ENCODE measurements at places on chromosomes 6 and 20.

DNA sequence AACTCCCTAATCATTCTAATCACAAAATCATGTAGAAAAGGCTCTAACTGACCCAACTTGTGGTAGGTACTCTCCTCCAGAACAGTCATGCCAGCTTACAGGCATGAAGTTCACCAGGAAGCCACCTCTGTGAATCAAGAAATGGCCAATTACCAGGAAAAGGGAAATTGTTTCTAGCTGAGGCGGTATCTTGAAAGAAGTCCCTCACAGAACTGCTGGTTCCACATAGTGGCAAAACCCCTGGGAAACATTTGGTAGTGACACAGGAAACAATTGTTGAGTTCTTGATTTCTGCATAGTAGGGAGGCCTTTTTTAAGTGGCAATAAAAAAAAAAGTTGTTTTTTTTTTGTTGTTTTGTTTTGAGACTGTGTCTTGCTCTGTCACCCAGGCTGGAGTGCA lies 3.4 kb upstream of the ZHX3 start:
- DNase-seq: no peak

DNA sequence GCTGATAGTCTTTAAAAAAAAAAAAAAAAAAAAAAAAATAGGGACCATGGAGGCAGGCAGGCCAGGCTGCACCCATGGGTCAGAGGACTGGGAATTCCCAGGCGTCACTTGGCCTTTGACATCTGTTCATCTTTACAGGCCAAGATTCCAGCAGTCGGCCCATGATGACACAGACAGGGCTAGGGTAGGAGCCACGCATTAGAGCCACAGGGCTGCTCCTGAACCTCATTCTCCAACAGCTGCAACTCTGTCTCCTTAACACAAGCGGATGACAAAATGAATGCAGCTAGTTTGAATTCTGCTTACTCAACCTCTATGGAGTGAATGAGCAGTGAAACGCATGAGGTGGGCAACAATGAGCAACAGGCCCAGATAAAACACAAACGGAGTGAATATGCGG lies 126.4 kb downstream of the LY86 start:
- no peak for DNase-seq

GRCh38 chr6:87068795-87069194 lies 26.1 kb downstream of the CGA start:
- no peak for DNase-seq

GRCh38 chr20:9126527-9126926 lies 57.6 kb downstream of the PLCB4 start:
- no peak for DNase-seq

GRCh38 chr20:8646033-8646441 lies 422.9 kb upstream of the PLCB4 start:
- DNase-seq: no peak

GRCh38 chr6:156427345-156427744 lies 349.8 kb upstream of the ARID1B start:
- no peak for DNase-seq

DNA sequence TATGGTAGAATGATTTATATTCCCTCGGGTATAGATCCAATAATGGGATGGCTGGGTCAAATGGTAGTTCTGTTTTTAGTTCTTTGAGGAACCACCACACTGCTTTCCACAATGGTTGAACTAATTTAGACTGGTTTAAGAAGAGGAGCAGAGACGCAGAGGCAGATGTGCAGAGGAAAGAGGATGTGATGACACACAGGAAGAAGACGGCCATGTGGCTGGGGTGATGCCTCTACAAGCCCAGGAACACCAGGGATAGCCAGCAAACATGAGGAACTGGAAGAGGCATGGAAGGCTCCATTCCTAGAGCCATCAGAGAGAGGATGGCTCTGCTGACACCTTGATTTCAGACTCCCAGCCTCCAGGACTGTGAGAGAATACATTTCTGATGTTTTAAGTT lies 218.3 kb upstream of the DTNBP1 start:
- no peak for DNase-seq

DNA sequence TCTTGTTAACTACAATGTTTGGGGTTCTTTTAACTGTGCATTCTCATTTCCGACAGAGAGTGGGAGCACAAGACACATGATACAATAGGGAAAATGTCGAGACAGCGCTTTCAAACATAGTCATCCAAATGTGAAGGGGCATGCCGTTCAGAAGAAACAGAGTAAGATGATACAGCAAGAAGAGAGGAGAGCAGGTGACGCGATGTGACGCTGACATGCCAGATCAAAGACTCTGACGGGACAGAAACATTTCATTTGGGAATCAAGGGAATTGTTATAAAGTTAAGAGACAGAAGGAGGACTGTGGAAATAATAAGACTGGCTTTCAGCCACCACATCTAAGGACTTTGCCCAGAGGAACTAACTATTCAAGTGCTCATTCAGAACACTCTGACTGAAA lies 117.4 kb downstream of the FAXC start:
- DNase-seq: no peak

DNA sequence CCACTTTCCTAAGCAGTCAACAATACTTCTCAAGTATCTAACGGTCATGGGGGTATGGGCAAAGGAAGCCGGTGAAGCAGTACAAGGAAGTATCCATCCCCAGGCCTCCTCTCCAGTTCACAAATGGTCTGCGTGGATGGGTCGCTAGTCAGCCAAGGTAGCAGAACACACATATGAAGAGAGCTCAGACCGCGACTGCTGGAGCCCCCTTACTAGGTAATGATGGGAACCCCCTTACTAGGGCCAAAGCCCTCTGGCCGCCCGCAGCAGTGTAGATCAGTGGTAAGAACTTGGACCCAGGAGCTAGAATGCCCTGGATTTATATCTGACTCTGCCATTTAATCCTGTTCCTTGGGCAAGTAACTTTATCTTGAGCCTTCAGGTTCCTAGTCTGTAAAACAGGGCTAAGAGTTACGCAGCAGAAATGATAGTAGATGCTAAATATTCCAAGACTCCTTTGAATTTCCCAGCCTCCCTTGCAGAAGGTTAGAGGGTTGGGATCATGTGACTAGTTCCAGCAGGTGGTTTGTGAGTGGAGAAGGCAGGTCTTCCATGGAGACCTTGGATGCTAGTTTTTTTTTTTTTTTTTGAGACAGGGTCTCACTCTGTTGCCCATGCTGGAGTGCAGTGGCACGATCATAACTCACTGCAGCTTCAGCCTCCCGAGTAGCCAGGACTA lies 2.1 kb upstream of the CLPSL2 start:
- DNase-seq: no peak

DNA sequence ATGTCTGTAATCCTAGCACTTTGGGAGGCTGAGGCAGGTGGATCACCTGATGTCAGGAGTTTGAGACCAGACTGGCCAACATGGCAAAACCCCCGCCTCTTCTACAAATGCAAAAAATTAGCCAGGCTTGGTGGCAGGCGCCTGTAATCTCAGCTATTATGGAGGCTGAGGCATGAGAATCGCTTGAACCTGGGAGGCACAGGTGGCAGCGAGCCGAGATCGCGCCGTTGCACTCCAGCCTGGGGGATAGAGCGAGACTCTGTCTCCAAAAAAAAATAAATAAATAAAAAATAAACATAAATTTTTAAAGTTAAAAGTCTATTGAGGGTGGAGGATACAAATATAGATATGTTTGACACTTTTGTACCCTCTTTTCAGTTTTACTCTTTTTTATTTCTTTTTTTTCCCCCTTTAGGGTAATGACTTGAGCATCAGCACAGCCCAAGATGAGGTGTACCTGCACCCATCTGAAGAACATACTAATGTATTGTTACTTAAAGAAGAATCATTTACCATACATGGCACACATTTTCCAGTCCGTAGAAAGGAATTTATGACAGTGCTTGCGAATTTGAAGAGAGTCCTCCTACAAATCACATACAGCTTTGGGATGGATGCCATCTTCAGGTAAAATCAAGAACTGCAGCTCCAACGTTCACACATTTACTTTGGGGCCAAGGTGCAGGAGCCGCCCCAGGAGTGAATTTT lies 368.9 kb downstream of the LAMA2 start:
- DNase-seq: no peak

DNA sequence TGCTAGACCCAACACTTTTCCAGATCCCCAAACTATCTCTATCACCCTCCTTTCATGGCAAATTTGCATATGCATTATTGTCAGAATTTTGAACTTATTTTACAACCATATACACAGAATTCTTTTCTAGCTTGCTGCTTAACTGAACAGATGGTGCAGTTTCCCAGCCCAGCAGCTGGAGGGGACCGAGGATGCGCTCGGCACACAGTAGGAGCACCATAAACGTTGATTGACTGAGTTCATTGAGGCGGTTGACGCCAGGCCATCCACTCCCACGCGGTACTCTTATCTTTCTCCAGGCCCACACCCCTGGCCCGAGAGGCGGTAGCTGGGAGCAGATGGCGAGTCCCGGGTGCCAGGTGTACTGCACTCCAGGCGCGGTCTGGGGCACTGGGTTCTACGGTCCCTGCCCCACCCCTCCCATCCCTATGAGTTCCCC lies 6.8 kb upstream of the SOX4 start:
- DNase-seq: no peak

- peak; percentile 57 for DNase-seq
These were observed 37.5 kb downstream of the NOX3 start for GRCh38 chr6:155418017-155418761.

- DNase-seq: no peak
These were observed 1.2 kb downstream of the OGFRL1 start for GRCh38 chr6:71289802-71290175.

DNA sequence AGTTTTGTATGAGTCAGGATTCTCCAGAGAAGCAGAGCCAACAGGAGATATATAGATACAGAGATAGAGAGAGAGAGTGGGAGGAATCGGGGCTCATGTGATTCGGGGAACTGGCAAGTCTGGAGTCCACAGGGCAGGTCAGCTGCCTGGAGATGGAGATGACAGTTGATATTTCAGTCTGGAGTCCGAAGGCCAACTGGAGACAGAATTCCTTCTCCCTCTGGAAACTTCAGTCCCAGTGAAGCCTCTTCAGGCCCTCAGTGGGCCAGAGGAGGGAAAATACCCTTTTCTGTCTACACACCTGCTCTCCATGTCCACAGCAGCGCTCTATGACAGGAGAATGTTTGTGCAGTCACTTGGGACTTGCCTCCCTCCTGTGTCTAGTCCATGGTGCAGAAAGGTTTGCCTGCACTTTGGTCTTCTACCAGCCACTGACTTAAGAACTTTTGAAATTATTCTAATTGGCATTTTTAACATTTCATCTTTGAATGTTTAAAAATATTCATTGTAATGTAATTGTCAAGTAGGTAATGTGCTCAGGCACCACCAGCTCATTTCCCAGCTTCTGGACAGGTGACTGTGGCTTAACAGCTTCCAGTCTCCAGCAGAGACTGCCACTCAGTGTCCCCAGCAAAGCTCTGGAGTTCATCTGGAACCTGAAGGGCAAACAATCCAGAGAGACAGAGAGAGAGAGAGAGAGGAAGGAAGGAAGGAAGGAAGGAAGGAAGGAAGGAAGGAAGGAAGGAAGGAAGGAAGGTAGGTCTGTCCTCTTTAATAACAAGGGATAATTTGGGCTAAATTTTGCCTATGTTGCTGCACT lies 43.8 kb upstream of the AFDN start:
- DNase-seq: no peak

GRCh38 chr6:89357390-89357789 lies 4.9 kb upstream of the UBE2J1 start:
- no peak for DNase-seq

DNA sequence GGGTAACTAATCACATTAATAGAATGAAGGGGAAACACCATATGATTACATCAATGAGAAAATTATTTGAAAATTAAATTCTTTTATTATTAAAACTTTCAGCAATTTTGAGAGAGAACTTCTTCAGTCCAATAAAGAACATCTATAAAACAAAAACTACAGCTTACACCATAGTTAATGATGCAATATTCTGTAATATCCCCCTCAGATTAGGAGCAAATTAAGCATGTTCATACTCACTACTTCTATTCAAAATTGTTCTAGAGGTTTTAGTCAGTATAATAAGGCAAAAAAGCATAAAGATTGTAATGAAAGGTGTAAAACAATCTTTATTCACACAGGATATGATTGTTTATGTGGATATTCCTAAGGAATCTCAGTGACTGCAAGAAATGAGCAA lies 465.4 kb downstream of the CD109 start:
- DNase-seq: no peak

DNA sequence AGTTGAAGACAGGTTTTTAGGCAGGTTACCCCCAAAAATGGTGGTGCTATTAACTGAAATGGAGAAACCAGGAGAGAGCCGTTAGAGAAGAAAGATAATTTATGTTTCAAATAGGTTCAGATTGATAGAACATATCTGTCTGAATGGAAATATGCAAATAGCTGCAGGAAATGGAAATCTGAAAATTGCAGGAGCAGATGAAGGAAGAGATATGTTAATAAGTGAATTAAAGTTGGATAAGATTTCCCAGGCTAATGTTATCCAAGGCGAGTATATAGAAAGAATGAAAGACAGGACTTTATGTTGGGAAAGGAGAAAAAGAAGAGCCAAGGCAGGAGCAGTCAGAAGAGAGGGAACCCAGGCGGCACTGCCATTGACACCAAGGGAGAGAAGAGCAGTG lies 365.6 kb downstream of the ARHGAP18 start:
- DNase-seq: no peak

- DNase-seq: no peak
These were observed 98.7 kb downstream of the TSHZ2 start for GRCh38 chr20:53070706-53071392.

DNA sequence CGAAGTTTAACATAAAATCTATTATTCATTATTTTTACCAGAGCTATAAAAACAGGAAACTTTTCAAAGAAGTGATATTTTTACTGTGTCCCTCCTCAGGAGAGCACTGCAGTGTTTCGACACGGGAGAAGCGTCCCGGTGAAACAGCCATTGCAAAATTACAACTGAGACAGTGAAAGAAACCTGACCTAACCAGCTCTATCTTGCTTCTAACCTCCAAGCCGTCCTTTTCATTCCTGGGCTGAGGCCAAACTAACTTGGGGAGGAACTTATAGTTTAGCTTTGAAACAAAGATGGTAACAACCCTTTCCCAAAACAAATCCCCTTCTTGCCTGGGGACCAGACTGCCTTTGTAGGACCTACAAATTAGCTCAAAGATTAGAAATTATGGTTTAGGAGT lies 79.2 kb downstream of the WDR27 start:
- no peak for DNase-seq

DNA sequence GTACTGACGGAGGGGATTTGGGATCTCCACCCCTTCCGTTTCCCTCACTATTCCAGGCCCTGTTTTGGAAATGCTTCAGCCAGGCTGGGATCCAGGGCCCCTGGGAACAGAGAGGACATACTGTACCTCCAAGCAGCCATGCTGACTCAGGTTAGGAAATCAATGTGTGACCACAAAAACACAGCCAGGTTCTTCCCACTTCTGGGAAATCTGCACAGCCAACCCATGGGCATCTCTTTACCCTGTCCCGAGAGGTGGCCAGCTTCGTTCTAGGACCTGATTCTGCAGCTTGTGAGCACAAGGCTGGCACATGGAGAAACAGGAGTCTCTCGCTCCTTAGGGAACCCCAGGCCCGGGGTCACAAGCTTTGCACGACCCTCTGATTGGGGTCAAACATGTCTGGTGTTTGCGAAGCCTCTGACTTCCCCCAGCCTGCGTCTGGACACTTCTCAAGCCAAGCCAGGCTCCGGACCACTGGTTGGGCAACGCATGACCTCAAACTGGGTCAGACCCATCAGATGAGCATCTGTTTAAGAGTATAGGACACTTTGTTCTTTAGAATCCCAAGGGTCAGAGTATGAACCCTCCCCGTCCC lies 8.3 kb upstream of the TTPAL start:
- no peak for DNase-seq
